ENCODE measurements at places on chromosomes 16 and 17.
A peak's percentile ranks its signal among the peaks of the same experiment; 100 is the strongest.

- DNase-seq: peak; percentile 62
Observed at GRCh38 chr17:82863941-82864712, 24.3 kb upstream of the ZNF750 start.

DNA sequence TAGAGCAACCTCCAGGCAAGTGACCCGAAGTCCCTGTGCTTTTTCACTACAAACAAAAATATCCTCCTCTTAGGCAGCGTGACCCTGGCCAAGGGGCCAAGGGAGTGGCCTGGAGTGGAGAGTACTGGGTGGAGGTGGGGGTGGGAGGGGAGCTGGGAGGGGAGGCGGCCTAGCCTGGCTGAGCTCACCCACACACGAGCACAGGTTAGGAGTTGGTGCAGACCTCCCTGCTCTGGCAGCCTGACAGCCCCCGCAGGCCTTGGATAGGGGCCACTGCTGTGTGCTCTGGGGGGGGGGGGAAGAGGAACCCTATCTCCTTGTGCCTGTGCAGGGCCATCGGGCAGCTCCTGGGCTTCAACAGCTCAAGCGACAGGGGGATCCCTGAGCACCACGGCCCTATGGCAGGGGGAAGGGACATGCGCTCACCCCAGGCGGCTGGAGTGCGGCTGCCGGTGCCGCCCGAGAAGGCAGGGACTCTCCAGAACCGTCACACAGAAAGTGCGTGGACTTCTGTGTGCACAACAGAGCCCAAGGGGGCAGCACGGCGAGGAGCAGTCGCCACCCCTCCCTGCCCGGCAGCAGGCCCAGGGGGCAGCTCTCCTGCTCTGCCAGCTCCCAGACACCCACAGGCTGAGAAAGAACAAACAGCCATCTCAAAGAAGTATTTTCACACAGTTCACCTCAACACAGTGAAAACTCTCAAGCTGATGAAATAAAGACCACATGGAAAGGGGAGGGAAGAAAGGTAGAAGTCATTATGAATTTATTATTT is 13.3 kb downstream of the SLC16A3 start:
- DNase-seq: no peak

GRCh38 chr17:4898927-4899326 is 409 bp upstream of the C17orf107 start:
- no peak for DNase-seq

DNA sequence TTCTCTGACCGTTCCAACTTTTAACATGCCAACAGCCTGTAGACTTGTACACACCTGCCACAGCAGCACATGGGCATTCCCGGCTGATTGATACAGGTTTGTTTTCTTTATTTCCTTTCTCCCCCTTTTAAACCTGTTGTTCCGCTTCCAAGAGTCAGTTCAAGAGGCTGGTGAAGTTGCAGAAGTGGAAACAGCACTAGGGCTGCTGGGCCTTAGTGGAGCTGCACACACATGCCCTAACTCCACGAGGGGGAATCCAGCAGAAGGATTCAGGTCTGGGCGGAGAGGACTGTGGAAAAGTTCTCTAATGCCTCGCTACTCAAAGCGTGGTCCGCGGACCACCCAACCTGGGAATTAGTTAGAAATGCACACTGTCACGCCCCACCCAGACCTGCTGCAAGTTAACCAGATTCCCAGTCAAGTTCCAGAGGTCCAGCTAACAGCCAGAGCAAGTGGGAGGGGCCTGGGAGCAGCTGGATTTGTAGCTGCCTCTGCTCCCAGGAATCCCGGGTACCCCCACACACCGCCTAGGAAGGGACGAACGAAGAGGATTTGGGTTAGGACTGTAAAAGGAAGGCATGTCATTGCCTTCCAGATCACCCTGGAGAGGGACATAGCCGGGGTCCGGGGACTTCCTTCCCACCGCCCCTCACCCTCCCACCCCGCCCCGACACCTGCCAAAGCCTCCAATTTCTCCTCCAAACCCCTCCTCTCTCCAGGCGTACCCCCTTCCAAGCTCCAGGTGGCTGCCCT is 542 bp downstream of the SLC39A11 start:
- DNase-seq: no peak

- no peak for DNase-seq
Observed at GRCh38 chr16:68869492-68870088, 26.3 kb downstream of the TANGO6 start.

DNA sequence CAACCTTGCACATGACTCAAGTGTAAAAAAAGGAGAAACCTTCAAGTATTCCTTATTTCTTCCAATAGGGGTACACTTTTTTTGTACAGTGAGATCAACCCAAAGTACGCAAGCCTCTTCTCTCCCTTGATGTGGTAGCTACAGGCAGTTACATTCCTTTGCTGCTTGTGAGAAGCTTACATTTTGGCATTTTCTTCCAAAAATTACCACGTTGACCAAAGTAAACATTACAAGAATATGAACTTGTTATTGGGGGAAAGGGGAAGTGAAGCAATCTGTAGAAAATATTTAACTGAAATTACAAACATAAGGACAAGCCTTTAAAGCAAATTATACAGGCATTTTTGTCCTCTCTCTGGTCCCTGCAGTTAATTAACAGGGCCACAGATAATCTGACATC is 97.0 kb upstream of the TOB1 start:
- no peak for DNase-seq

DNA sequence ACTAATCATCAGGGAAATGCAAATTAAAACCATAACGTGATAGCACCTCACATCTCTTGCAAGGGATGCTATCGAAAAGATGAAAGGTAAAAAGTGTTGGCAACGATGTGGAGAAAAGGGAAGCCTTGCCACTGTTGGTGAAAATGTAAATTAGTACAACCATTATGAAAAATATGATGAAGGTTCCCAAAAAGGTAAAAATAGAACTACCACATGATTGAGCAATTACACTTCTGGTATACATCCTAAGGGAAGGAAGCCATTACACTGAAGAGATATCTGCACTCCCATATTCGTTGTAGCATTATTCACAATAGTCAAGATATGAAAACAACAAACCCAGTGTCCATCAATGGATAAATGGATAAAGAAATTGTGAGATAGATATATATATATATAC is 21.5 kb downstream of the ABCA10 start:
- no peak for DNase-seq

GRCh38 chr17:19302791-19303331 is 59.7 kb downstream of the B9D1 start:
- DNase-seq: no peak
